ENCODE measurements at places on chromosomes 7 and 10. TPM values are rescaled to one million over a fixed set of nuclear protein-coding genes. Genes with fewer than 3 reads are reported as not detected.

Gene RGR
- total RNA-seq = 6.0 TPM

Gene CYP26C1
- total RNA-seq = not detected

Gene FAM185A
- total RNA-seq = 12.7 TPM

Gene UMAD1
- 0.40 TPM for total RNA-seq

Gene EXOC6
- 13.1 TPM for total RNA-seq
